ENCODE measurements at places on chromosomes 5 and 9.

GRCh38 chr9:131605770-131606590, 60.7 kb downstream of the PRRT1B start:
- DNase-seq, result no peak

GRCh38 chr5:134490925-134491271, 34.6 kb upstream of the JADE2 start:
- no peak for DNase-seq

DNA sequence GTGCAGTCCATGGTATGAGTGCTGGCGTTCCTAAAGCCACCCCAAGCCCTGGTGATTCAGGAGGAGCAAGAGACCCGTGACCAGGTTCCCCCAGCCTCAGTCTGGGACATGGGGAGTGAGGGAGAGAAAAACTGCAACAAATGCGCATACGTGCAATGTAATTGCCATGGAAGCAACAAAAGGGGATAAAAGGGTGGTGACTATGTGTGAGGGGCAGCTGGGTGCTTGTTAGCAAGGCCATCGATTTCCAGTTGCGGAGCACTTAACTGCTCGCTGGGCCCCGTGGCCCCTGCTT, 709 bp upstream of the SH3PXD2B start:
- no peak for DNase-seq

GRCh38 chr5:1521671-1522600, 1.8 kb downstream of the LPCAT1 start:
- DNase-seq, result no peak

- DNase-seq, result no peak
Measured at GRCh38 chr9:84856181-84856632, 186.7 kb downstream of the NTRK2 start.

GRCh38 chr5:143126174-143127019, 277.1 kb downstream of the NR3C1 start:
- no peak for DNase-seq

GRCh38 chr9:100652850-100653249, 75.0 kb downstream of the CAVIN4 start:
- DNase-seq, result no peak

DNA sequence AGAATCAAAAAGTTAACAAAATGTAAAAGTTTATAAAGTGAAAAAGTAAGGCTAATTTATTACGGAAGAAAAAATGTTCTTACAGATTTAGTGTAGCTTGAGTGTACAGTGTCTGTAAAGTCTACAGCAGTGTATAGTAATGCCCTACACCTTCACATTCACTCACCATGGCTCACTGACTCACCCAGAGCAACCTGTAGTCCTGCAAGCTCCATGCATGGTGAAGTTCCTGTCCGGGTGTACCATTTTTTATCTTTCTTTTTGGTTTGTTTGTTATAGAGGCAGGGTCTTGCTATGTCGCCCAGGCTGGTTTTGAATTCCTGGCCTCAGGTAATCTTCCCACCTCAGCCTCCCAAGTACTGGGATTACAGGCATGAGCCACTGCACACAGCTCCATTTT, 93.6 kb downstream of the MED27 start:
- no peak for DNase-seq

DNA sequence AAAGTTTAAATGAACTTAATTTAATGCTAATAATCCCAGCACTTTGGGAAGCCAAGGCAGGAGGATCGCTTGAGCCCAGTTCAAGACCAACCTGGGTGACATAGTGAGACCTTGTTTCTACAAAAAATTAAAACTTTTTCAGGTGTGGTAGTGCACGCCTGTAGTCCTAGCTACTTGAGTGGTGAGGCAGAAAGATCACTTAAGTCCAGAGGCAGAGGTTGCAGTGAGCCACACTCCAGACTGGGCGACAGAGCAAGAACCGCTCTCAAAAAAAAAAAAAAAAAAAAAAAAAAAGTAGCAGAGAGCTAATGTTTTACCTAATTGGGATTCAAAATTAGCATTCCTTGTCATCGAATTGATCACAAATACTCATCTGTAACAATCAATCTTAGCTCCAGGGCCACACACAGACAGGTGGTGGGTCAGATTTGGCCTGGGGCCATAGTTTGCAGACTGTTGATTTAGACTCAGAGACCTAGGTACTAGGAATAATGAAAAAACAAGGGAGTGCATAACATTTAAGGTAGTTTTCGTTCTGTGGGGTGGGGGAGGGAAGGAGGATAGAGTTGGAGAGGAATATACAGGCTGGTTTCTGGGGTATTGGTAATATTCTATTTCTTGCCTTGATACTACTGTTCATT, 21.4 kb downstream of the HSDL2 start:
- no peak for DNase-seq

GRCh38 chr5:76165029-76165428, 81.8 kb downstream of the SV2C start:
- no peak for DNase-seq

- DNase-seq, result no peak
Measured at GRCh38 chr5:114346181-114346580, 15.7 kb upstream of the KCNN2 start.

DNA sequence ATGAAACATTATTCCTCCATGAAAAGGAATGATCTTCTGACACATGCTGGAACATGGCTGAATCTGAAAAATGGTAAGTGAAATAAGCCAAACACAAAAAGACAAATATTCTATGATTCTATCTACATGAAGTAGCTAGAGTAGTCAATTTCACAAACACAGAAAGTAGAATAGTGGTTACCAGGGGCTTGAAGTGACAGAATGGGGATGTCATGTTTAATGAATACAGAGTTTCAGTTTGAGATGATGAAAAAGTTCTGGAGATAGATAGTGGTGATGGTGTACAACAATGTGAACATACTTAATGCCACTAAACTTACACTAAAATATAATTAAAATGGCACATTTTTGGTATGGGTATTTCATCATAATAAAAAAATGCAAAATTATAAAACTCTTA, 18.3 kb downstream of the RLN2 start:
- DNase-seq, result no peak

DNA sequence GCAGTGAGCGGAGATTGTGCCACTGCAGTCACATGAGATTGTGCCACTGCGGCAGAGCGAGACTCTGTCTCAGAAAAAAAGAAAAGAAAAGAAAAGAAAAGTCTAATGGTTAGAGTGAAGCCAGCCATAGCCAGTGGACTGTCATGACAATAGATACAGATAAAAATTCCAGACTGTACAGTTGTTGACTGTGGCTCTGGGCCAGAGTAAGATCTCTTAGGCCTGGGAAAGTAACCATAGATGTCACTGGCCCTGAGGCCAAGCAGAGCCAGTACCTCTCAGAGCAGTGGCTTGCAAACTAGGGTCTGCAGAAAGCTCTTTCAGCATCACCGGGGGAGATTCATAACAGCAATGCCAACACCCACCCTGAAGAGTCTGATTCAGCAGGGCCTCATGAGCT, 44.1 kb upstream of the SUB1 start:
- no peak for DNase-seq

- no peak for DNase-seq
Measured at GRCh38 chr9:35845824-35846771, 17.1 kb downstream of the TMEM8B start.

DNA sequence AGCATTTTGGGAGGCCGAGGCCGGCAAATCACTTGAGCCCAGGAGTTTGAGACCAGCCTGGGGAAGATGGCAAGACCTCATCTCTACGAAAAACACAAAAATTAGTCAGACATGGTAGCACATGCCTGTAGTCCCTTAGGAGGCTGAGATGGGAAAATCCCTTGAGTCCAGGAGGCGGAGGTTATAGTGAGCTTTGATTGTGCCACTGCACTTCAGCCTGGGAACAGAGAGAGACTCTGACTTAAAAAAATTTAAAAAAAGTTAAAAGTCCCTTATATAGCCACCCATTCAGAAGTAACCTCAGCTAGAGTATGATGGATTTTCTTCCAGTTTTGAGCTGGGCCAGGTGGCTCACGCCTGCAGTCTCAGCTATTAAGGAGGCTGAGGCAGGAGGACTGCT, 72.4 kb downstream of the UGCG start:
- DNase-seq, result no peak

GRCh38 chr5:143679777-143680176, 132.2 kb upstream of the HMHB1 start:
- no peak for DNase-seq

- DNase-seq, result no peak
Measured at GRCh38 chr5:168898247-168898911, 319.2 kb upstream of the PANK3 start.

DNA sequence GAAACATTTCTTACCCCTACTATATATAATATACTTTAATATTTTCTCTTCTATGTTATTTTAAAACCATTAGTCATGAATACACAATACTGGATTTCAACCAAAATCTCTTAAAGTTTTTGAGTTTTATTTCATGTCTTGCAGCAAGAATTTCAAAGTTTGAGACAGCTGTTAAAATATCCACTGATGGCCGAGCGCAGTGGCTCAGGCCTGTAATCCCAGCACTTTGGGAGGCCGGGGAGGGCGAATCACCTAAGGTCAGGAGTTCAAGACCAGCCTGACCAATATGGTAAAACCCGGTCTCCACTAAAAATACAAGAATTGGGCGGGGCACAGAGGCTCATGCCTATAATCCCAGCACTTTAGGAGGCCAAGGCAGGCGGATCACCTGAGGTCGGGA, 59.7 kb upstream of the DAPK1 start:
- no peak for DNase-seq

DNA sequence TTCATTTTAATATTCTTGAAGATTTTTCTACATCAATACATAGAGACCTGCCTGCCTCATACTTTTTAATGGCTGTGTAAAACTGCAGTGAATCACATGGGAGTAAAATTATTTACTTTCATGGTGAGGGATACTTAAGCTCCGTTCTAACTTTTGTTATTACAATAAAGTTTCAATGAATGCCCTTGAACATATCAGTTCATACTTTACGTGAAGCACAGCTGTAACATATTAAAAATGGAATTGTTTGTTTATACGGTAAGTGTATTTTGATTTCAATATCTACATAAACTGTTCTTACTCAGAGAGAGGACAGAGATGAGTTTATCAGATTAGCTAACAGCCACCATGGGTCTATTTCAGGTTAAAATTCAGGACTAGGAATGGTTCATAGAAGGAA, 155.1 kb downstream of the NR3C1 start:
- no peak for DNase-seq

DNA sequence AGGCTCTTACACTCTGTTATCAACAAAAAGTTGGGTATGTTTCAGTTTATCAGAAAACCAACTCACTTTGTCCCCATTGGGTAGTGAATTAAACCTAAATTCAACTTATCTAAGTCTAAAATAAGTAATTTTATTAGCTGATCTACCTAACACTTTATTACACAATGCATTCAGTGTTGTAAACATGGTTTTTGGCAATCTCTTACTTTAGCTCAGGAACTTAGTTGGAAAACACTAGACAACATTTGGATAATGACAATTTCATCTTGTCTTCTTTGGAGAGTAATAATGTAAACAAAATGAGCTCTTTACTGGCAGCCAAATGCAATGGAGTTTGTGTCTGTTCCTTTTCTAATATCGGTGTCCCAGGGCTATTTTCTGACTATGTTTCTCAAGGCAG, 33.0 kb downstream of the FGF10 start:
- no peak for DNase-seq

- DNase-seq, result no peak
Measured at GRCh38 chr5:158921441-158922262, 178.1 kb downstream of the EBF1 start.

- no peak for DNase-seq
Measured at GRCh38 chr9:89622933-89623861, 18.4 kb downstream of the GADD45G start.

All from stimulated activated CD8-positive, alpha-beta memory T cell treated with anti-CD3 and anti-CD28 coated beads, Interleukin-4, amount 100 ng/mL, for 1 hour (primary cell).